Fibroblast of skin of right biceps (primary cell): ENCODE measurements at places on chromosomes 4 and X.
A peak's percentile ranks its signal among the peaks of the same experiment; 100 is the strongest.

DNA sequence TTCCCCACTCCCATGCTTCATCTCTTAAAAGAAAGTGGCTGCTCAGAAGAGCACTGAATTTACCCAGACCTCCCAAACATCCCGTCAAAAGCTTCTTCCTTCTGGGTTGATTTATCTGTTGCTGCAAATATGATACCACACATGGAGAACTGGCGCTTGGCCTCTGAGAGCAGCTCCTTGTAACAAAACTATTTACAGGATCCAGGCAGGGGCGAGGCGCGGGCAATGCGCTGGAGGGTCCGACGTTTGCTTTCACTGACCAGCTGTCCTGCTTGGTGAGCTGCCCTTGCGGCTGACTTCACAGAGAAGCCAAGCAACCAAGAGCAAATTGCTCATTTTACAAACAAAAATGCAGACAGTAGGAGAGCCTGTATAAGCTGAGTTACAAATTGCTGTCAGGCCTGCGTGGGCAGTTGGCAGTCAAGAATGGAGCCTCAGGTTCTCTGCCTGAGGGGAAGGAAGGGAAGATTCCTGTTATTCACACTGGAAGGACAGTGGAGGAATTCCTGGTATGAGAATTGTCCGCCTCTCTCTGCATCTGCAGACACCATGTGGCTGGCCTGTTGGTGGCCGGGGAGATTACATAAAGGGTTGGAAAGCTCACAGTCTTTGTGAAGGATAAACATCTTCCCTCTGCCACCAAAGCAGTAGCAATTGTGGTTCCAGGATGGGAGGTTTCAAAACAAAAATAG, 192.2 kb upstream of the LEF1 start:
- peak; percentile 82 for DNase-seq

GRCh38 chr4:45147866-45148265, 421.5 kb upstream of the GNPDA2 start:
- no peak for DNase-seq

DNA sequence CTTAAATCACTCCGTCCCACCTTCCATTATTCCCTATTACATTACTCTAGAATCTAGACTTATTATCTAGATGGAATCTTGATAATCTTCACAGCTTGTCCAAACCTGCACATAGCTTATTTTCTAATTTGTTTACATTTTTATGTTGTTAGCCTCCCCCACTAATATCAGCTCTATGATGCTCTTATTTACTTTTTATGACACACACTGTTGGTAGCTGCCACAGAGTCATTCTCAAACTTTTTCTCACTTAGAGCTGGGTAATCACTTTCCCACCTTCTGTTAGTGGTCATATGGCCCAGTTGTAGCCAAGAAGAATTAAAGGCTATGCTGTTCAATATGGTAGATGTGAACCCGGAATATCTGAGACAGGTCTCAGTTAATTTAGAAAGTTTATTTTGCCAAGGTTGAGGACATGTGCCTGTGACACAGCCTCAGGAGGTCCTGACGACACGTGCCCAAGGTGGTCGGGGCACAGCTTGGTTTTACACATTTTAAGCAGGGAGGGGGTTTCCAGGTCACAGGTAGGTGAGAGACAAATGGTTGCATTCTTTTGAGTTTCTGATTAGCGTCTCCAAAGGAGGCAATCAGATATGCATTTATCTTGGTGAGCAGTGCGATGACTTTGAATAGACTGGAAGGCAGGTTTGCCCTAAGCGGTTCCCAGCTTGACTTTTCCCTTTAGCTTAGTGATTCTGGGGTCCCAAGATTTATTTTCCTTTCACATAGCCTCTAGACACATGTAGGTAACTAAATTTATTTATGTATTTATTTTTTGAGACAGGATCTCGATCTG, 7.0 kb upstream of the ADGRA3 start:
- no peak for DNase-seq

DNA sequence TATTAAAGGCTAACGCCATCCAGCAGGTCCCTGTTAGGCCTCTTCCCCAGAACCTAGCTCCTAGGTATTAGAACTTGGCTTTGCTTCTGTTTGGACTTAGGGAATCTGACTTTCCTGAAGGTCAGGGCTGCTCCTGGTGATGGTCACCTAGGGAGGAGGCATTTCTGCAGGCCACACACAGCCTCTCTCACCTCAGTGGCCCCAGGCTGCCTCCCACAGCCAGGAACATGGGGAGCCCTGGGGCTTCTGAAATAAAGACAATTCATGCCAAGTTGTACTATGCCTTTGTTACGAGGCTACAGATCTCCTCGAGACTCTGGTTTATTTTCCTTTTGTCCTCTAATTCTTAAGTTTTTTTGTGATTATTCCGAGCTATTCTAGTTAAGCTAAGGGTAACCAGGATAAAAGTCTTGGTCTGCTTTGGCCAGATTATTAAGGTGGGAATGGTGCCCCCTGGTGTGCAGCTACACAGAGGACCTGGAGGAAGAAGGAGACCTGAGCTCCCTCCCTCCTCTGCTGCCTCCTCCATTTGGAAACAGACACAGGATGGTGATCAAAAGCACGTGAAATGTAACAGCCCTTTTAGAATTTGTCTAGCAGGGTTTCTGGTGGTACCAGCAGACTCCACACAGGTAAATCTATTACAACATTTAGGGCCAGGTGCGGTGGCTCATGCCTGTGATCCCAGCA, 131.0 kb downstream of the DCLK2 start:
- DNase-seq = peak; percentile 68

DNA sequence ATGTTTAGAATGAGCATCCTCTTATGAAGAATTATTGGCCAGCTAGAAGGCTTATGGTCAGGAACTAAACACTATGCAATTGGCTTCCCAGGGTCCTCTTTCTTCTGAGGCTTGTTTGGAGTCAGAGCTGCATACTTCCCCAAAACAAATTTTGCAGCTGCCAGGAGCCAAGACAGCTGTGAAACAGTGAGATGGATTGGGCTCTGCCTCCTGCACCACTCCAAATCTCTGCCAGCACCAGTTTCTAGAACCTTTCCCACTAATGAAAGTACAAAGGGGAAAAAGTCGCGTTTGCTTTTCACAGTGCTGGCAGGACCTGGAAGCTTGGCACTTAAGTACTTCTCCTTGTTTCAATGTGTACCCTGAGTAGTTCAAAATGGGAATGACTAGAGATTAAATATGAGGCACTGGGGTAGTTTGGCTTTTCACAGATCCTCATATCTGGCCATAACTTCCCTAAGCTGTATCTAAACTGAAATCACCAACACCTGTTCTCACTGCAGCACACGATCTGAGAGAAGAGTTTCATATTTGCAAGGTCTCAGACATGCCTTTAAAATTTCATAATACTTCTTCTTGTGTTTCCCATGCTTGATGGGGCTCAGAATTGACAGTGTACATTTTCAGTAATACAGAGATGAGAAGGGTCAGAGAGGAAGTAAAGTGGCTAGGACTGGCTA, 20.7 kb upstream of the AR start:
- DNase-seq = no peak

DNA sequence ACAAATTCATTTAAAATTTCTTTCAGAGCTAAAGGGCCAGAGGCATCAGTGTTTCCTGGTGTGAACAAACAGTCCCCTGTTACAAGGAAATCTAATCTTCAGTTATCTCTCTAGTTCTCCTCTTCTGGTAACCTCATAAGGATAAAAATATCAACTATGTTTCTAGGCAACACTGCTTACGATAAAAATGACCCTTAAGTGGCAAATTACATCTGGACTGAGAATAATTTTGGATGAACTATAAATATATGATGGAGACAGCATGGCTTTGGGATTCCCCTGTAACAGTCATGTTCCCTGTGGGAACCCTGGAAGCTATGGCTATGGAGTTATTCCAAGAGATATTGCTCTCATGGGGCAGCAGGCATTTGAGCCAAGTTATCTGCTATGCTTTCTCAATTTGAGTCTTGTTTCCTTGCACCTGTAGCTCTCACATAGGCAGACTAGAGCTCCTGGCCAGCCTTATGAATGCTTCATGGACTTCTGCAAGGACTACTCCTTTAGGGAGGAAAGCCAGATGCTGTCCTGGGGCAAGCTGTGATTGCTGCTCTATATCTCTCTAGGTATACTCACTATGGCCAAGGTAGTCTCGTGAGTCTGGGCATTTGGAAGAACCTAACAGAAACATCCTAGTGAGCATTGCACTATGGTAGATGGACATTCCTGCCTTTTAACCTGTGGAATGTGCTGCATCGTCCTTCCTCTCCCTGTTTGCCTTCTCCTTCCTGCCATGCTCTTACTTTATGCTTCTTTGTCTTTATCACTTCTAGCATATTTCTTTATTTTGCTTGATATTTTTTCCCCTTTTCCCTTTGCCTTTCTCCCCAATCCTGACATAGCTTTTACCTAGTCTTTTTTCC, 14.2 kb downstream of the C4orf33 start:
- no peak for DNase-seq

- DNase-seq = peak; percentile 17
Measured at GRCh38 chr4:20684852-20685763, 15.2 kb upstream of the PACRGL start.

GRCh38 chr4:25862411-25863346, at the start of gene SEL1L3:
SEL1L3 (minus strand) TSS chr4:25862988; CDS start chr4:25862836, 152 bp downstream.
- DNase-seq = no peak

DNA sequence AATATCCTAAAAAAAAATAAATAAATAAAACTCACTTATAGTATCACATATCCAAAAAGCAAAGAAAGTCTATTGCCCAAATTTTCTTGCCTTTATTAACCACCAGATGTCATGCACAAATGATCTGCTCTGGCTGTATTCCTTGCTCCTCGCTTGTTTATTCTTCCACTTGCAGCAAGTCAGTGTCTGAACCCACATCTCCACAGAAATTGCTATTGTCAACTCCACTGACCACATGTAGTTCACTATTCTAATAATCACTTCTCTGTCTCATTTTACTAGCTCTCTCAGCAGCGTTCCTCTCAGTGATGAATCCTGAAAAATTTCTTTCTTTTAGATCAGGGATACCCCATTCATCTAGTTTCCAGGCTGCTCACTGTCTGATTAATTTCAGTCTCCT, 29.3 kb upstream of the CXXC4 start:
- DNase-seq = peak; percentile 4

DNA sequence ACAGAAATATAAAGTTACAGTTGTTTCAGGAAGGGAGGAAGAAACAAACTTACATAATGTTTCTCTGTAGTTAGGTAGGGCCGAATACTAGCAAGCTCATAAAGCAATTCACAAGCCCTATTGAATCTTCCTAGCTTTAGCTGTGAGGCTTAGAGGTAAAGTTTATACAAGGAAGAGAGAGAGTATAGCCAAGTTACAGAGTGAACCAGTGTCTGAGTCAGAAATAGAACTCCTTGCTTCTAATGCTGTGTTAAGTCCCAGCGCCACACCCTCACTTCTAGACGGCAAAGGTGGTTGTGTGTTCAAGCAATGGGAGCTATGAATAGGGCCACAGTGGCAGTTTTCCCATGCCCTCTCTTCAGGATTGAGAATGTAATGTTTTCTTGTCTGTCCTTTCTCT, 6.1 kb downstream of the LPAR4 start:
- no peak for DNase-seq

DNA sequence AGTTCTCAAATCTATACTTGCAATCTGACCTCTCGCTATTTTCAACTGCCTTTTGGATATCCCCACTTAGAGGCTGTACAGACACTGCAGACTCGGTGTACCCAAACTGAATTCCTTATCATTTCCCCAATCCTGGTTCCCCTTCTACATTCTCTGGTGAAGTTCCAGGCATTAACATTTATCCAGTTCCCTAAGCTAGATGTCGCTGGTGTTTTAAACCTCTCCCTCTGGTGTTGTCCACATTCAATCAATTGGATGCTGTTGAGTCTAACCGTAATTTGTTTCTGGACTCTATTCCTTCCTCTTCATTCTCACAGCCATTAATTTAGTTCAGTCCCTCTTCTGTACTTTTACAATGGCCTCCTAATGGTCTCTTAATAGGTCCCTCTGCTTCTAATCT, 7.2 kb upstream of the STK26 start:
- no peak for DNase-seq

DNA sequence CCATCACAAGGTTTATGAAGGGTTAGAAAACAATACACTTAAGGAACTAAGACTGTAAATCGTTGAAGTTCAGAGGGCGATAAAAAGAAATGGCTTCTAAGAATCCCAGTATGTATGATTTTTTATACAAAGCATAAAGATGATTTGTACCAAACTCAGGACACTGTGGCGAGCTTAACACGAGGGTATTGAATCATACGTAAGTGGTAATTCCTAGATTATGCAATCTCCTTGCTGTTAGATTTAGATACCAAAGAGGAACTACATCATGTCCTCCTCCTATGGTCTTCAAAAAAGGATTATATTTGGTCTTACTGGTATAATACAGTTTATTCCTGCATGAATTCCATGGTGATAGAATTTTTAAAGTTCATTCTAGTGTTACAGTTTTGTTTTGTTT, 23.9 kb downstream of the NFKB1 start:
- DNase-seq = peak; percentile 11
